ENCODE measurements at places on chromosomes 11 and 22. TPM values are rescaled to one million over a fixed set of nuclear protein-coding genes. Genes with fewer than 3 reads are reported as not detected.

ACRV1 gene
- total RNA-seq = not detected

ABTB2 gene
- total RNA-seq = 2.3 TPM

DEFB131B gene
- total RNA-seq = not detected

RGL4 gene
- total RNA-seq = not detected

PRG3 gene
- total RNA-seq = not detected

RBFOX2 gene
- total RNA-seq = 77.8 TPM

PARVG gene
- not detected for total RNA-seq

ABCC8 gene
- not detected for total RNA-seq

PAMR1 gene
- total RNA-seq = 206 TPM

OR8I2 gene
- not detected for total RNA-seq

MAPK8IP2 gene
- 2.0 TPM for total RNA-seq

CCDC116 gene
- total RNA-seq = 0.16 TPM

C11orf98 gene
- total RNA-seq = 68.1 TPM

CRYBB3 gene
- total RNA-seq = not detected

DEUP1 gene
- not detected for total RNA-seq
